ENCODE measurements at places on chromosomes 13 and 19.

- peak; percentile 92 for DNase-seq
Observed at GRCh38 chr19:12766051-12766521, 9.3 kb downstream of the HOOK2 start.

GRCh38 chr13:29524176-29524575 lies 71.3 kb downstream of the SLC7A1 start:
- DNase-seq, result no peak

- no peak for DNase-seq
Observed at GRCh38 chr19:51503896-51504295, 2.3 kb upstream of the SIGLEC12 start.

DNA sequence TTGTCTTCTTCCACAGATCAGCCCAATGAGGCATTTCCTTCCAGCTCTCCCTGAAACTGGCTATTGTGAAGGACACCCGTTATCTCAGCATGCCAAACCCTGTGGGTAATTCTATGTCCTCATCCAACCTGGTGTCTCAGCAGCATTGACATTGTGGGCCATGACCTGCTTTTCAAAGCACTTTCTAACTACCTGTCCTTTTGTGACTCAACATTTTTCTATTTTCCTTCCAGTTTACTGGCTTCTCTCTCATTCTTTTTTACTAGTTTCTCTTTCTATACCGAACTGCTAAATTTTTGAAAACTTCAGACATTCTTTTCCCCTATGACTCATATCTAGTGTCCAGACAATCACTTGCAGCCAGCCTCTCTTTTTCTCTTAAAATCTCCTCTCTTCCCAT lies 136.4 kb upstream of the HTR2A start:
- DNase-seq, result peak; percentile 83

DNA sequence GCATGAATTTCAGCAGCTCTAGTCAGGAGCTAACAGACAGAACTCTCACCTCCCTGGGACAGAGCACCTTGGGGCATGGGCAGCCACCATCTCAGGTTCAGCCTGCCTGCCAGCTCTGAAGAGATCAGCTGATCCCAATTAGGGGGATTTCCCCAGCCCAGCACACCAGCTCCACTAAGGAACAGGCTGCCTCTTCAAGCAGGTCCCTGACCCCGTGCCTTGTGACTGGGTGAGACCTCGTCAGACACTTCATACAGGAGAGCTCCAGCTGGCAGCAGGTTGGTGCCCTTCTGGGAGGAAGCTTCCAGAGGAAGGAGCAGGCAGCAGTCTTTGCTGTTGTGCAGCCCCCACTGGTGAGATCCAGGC lies 84.5 kb upstream of the UFM1 start:
- DNase-seq, result peak; percentile 56

- DNase-seq, result no peak
Observed at GRCh38 chr13:66273011-66273410, 957.1 kb downstream of the PCDH9 start.
